ENCODE measurements at places on chromosomes 11 and 22.

DNA sequence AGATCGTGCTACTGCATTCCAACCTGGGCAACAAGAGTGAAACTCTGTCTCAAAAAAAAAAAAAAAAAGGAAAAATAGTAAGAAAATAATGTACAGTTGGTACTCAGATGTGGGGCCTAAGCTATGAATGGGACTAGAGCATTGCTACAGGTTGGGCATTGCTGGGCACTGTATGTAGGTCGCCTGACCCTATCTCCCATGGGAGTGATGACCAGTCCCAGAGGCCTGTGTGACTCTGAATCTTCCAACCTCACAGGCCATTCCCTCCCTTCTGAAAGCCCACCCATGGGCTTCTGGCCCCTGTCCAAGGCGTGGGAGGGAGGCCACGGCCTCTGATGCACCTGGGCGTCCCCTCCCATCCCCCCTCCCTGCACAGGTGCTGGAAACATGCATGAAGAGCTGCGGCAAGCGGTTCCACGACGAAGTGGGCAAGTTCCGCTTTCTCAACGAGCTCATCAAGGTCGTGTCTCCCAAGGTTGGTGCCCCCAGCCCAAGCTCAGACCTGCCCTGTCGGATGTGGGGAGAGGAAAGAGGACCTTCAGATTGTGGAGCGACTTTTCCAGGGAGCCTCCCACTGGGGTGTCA lies 9.5 kb downstream of the GGA1 start:
- no peak for DNase-seq

GRCh38 chr11:99177446-99177845 lies 156.7 kb downstream of the CNTN5 start:
- no peak for DNase-seq

DNA sequence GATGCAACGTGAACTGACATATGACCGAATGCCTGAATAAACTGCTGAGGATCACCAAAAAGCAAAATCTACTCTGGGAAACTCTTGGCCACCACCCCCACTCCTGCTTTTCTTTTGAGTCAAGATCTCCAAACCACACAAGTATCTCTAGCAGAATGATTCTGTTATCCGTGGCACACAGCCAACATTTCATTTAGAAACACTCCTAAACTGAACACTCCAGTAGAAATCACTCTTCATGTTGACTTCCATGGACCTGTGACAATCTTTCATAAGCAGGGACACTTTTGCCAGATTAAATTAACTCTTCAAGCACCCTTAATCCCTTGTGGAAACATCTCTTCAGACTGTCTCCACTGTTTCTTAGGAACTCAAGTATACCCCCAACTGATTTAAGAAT lies 44.4 kb downstream of the VSIG10L2 start:
- DNase-seq: peak; percentile 75

DNA sequence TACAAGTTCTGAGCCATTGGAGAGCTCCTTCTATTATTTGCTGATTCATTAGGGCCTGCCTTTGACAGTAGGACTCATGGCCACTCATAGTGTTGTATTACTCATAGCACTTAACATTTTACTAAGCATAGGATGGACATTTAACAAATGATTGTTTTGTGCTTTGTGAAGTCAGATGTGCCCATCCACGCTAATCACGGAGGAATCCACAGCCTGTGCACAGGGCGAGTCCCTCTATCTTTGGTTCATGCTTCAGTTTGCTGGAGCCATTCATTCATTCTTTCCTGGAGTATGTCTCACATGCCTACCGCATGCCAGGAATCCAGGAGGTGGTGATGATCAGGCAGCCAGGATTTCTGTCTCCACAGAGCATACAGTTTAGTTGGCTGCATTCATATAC lies 254.1 kb downstream of the NTM start:
- peak; percentile 32 for DNase-seq

DNA sequence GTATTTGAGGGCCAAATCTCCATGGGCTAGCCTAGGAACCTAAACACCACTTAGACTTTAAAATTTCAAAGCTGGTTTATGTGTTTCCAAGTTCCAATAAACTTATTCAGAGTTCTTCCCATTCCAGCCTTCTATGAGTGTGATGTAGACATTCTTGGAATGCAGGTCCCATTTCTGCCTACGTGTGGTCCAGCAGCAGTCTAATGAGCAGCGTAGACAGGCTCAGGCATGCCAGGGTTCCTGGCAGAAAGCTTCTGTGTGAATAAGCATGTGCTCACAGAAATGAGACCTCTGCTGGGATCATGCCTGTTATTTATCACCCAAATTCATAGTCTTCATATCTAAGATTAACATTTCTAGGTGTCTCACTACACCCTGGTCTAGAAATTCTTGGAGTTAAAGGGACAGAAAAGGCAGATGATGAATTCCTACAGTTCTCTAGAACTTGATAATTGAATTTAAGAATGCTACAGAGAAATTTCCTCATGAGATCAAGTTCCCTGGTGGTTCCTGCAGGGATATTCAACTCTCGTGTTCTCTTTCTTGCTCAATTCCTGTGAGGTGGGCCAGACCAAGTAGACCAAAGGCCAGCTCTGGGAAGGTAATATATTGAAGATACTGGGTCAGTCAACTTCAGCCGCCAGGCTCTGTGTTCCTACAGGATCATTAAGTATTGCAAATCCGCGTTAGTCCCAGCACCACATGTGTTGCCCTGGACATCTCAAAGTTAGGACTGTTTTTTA lies 17.6 kb downstream of the RNF185 start:
- peak; percentile 87 for DNase-seq

DNA sequence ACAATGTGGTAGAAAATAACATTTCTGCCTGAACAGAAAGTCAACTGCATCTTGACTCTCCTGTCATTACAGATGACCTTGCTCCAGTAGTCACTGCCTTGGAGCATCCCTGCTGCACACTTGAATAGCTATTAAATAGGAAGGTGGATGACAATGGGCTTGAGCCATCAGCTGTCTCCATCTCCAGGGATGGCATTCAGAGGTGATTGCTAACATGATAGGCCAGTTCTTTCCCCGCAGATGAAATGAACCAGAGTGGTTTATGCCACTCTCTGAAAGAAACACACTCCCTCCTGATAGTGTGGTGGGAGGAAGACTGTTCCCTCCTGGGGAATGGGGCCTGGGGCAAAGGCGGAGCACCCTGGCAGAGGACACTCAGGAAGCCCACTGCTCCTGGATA lies 57.1 kb upstream of the OLFML1 start:
- no peak for DNase-seq

DNA sequence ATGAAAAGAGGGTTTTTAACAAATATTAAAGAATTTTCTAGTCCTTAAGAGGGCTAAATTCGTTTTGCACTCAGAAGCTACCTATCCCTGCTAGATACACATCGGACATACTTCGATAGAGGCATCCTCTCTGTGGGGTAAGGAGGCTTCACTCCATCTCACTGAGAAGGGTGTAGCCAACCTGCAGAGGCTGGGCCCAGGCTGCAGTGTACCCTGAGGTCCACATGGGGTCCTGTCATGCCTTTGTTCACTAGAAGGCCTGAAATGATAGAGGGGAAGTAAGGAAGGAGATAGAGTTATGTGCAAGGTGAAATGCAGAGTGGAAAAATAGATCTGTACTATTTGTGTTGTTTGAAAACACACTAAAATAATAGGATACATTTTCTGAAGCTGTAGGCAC lies 45.6 kb downstream of the IGSF9B start:
- no peak for DNase-seq

DNA sequence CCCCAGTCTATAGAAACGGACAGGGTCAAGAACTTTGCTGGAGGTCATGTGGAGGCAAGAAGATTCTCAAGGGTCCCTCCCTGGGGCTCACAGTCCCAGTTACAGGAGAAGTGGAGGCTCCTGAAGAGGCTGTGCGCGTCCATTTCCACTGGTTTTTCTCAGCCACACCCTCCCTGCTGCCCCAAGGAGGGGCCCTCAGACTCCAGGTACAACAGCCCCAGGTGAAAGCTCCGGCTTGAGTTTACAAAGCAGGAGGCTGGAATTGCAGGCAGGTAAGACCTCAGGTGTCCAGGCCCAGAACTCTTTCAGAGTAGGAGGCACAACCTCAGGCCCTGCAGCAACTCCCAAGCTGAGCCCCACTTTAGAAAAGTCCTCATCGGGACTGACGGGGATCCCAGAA lies 3.1 kb downstream of the SHANK2 start:
- DNase-seq: no peak

DNA sequence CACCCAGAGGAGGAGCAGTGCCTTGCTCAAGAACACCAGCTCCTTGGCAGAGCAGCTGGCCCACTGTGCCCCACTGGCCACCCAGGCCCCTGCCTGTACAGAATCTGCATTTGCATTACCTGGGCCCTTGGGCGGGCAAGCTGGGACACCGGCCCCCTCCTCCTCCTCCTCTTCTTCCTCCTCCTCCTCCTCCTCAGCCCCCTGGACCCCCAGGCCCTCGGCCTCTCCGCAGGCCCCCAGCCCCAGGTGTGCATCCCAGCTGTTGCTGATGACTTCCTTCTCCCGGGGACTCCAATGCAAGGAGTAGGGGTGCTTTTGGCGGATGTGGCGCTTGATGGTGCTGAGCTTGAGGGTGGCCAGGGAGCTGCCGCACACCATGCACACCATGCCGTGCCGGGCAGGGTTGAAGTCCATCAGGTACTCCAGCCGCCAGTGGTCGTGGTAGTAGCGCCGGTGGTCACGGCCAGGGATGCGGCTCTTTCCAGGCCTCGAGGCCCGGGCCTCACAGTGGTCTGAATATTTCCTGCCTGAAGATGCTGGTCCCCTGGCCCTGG lies 2.8 kb downstream of the ZFTA start:
- no peak for DNase-seq

DNA sequence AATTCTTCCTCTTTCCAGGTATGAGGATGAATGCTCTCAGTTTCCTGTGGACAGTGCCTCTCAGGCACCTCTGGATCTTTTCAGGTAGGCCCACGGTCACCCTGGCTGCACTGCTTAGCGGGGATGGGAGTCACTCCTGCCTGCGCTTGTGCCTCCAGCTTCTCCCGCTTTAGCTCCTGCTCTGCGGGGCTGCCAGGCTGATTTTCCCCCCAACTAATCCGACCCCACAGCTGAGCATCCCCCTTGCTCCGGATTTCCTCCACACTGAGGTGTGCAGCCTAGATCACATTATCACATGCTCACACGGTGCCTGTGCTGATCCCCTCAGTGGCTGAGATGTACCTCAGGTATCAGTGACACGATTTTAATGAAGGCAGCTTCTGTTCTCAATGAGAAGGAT lies 879.1 kb downstream of the OPCML start:
- no peak for DNase-seq

DNA sequence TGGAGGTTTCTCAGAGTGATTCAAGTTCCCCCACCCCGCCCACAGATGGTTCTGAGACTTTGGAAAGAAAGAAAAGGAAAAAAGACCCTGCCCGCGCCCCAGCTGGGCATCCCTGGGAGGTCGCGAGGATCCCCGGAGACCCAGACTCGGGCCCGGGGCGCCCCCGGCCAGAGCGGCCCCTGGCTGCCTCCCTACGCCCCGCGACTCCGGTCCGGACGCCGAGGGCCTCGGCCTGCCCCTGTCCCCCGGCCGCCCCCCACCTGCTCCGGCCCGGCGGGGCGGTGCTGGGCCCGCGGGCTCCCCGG lies 2.3 kb upstream of the AIFM3 start:
- DNase-seq: no peak

DNA sequence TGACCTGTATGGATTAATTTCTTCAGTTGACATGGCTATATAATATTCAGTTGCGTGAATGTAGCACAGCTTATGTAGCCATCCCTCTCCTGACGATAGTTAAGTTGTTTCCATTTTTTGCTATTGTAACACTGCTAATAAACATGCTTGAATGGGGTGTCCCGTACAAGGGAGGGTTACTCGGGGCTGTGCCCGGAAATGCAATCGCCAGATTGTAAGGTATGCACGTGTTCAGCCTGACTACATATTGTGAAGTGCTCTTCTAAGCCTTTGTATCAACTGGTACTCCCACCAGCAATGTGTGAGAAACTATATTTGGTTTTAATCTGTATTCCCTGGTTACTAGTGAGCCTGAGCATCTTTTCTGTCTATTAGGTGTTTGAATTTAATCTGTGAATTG lies 16.1 kb downstream of the ST3GAL4 start:
- no peak for DNase-seq

GRCh38 chr11:2708757-2709281 lies 9.0 kb upstream of the KCNQ1OT1 start:
- DNase-seq: no peak

DNA sequence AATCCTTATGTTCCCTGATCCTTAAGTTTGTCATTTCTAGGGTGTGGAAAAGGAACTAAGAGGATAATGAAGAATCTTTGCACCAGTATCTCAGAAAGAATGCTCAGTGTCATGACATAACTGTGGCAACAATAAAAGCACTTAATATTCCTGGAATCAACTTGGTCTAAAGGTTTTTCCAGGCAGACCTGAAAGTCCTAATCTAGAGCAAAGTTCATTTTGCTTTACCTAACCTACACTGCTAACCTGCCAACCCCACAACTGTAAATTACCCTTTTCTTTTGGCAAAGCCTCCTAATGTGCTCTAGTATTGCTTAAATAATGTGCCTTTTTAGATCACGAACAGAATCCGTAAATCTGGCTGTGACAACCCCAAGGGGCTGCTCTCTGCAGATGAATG lies 82.5 kb downstream of the AMBRA1 start:
- no peak for DNase-seq

- no peak for DNase-seq
These were observed 90.2 kb upstream of the GAL start for GRCh38 chr11:68594123-68594522.

DNA sequence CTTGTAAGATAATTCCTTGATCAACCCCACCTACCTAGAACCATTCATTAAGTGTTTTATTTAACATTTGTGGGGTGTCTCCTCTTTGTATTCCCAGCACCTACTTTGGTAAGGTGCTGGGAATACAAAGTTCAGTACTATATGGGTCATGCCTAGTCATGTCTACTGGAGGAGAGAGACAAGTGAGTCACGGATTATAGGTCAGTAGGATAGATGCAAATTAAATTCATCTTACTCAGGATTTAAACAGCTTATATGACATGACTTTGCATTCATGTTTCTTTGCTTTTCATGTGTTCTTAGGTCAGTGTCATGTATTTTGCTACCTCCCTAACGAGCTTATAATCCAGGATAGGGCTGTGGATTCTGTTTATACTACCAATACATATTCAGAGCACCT lies 3.4 kb upstream of the FADS1 start:
- peak; percentile 20 for DNase-seq

DNA sequence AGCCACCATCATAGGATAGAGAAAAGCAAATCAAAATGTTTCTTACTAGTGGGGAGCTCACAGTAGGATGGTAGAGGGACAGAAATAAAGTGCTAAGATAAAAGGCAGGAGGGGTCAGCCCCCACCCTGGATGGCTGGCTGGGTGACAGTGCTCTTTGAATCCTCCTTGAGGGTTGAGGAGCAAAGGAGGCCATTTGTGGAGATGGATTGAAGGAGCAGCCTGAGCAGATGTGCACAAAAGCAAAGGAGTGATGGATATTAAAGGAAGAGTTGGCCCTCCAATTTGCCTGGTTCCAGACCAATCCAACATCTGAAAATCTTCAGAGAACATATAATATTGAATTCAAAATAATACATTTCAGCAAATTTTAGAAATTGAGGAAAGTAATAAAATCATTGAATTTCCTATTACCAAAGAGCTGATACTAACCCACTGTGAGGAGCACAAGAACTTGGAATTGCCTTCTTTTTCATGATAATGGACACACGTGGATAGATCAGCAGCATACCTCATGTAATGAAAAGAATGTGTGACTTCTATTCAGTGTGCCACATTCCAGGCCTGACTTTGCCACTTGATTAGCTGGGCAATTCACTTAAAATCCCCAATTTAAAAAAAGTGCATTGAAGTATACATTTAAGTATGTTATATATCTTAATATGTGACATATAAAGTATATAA lies 287.0 kb downstream of the FAT3 start:
- no peak for DNase-seq

- no peak for DNase-seq
These were observed 8.5 kb downstream of the PIM3 start for GRCh38 chr22:49968831-49969661.

All from astrocyte of the spinal cord (primary cell).